Dorsolateral prefrontal cortex (tissue), 122 donors: ENCODE measurements at places on chromosomes 13 and 19. TPM values are rescaled to one million over a fixed set of nuclear protein-coding genes. Genes with fewer than 3 reads are reported as not detected.

GRCh38 chr13:112058519-112058873, 8.5 kb upstream of the SOX1 start:
- DNase-seq = no peak

- DNase-seq = no peak
These were observed 79.1 kb upstream of the MLNR start for GRCh38 chr13:49140910-49141611.

DNA sequence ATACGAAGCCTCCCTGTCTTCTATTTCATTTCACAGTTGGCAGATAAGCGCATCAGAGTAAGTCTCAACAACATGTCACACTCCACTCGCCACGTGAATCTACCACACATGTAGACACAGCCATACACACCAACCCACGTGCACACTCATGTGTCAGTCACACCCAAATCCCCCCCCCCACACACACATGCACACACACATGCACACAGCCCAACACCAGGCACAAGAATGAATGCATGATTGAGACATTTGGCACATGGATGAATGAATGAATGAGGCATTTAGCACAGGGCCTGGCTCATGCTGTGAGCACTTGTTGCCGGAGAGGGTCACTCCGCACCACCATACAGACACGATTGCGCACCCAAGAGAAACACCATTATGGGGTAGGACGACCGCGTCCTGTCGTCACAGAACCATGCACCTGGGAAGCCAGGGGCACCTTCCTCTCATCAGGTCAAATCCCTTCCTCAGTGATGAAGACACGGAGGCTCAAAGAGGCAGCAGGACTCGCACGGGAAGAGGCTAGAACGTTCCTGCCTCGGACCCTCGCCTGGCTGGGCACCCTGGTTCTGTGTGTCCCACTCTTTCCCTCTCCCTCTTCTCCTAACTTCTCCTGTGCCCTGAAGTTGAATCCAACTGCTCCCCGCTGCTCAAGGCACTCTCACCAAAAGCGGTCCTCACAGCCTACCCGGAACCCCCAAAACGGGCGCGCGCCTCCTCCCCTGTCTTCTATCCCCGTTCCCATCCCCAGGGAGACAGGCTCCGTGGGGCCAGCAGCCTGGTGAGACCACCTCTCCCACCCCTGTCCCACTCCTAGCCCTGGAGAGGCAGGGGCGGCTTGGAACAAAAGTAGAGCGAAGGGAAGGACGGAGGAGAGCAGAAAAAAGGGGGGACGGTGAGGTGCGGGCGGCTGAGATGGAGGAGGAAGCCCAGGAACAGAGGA, 1.3 kb downstream of the MEIS3 start:
- DNase-seq = no peak

DNA sequence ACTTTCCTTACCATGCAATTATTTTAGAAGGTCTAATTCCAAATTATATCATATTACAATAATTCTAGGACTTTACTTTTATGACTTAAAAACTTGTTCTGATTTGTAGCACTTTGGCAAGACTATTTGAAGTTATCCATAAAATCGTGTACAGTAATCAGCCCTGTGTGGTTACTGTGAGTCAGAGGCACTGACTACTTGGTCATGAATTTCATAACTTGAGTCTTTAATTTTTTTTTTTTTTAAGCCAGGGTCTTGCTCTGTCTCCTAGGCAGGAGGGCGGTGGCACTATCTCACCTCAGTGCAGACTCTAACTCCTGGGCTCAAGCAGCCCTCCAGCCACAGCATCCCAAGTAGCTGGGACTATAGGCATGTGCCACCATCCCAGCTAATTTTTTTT, 1319.2 kb upstream of the SLC10A2 start:
- no peak for DNase-seq

The CCDC159 gene
- 71.0 TPM for total RNA-seq

DNA sequence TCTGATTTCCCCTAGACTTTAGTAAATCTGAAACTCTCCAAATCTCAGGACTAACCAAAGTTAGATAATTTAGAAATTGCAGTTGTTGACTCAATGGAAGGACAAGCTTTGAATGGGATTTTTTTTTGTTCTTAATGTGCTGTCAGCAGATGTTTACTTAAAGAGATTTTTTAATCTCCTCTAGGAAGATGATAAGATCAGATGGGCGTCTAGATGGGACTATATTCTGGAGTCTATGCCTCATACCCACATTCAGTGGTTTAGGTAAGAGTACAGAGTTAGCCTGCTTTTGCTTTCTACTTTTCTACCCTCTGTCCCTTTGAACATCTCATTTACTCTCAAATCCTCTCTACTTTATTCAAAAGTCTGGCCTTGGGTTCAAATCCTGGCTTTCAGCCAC, 39.3 kb downstream of the TM9SF2 start:
- DNase-seq = no peak

DNA sequence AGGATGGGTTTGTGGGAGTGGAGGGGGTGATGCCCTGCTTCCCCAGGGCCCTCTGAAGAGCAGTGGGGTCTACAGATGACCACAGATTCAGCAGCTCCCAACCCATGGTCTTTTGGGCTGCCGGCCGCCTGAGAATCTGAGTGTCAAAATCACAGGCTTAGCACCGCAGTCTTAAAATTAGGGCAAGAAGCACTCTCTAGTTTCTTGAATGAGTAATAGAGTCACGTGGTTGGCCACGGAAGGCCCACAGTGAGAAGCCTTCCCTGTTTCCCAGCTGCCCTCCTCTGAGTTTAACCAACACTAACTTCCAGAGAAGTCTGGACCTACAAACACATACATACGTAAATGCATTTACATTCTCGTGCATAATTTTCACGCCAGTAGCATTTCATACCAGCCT, 5.2 kb downstream of the PRMT1 start:
- DNase-seq = no peak

The NRTN gene
- total RNA-seq = not detected

DNA sequence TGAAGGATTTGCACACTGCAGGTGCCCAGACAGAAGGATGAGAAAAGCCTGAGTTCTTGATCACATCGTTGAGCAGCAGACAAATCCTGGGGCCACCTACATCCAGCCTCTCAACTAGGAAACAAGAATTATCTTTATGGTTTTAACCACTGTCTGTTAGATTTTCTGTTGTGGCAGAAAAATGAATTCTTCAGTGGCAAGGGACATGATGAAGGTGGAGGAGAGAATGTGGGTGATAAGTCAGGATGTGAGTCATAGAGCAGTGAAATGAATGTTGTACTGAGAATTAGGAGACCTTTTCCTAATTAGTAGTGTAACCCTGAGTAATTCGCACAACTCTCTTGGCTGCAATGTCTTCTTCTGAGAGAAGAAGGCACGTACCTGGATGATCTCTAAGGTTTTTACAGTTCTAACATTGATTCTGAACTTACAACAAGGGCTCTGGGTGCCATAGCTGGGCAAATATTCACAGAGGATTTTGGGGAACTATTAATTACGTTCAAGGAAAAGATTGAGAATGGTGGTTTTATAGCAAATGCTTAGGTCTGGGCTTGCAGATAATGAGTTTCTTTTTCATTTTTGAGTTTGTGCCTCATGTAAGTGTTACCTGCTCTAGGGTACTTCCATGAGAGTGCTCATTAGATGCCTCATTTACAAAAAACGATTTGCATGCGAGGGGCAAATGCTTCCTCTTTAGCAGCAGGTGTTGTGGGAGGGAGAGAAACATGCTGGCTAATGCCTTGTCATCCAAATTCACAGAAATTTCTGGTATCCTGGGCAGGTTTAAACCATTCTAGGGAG, 111.0 kb upstream of the KL start:
- DNase-seq = no peak

GRCh38 chr13:75800545-75800944, 164.4 kb downstream of the LMO7 start:
- no peak for DNase-seq

DNA sequence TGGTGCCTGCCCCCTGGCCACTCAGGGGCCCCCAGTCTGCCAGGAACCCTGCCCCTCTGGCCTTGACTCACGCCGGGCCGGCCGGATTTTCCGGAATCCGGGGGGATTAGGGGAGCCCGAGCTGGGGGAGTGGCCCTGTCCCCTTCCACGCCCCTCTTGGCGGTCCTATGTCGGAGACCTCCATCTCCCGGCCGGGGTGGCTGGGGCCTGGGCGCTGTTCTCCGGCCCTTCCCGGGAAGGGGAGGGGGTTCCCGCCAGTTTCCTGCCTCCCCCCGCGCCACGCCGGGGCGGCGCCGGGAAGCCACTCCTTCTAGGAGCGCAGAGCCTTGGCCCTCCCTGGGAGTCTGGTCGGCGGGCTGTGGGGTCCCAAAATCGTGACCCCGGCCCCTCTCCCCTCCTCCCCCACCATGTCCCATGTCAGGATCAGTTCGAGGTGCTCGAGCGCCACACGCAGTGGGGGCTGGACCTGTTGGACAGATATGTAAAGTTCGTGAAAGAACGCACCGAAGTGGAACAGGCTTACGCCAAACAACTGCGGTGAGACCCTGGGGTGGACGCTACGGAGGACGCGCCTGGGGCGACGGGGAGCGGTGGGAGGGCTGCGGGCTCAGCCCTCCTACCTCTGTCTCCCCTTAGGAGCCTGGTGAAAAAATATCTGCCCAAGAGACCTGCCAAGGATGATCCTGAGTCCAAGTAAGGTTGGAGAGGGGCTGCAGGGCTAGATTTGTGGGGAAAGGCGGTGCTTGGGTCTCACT, 1.3 kb downstream of the TRIP10 start:
- DNase-seq = no peak
